Stimulated activated CD8-positive, alpha-beta memory T cell treated with anti-CD3 and anti-CD28 coated beads, Interleukin-2, amount 100 ng/mL, for 1 hour (primary cell): ENCODE measurements at places on chromosomes 6 and 20.

- no peak for DNase-seq
These were observed 86.9 kb upstream of the SLC24A3 start for GRCh38 chr20:19125508-19125907.

DNA sequence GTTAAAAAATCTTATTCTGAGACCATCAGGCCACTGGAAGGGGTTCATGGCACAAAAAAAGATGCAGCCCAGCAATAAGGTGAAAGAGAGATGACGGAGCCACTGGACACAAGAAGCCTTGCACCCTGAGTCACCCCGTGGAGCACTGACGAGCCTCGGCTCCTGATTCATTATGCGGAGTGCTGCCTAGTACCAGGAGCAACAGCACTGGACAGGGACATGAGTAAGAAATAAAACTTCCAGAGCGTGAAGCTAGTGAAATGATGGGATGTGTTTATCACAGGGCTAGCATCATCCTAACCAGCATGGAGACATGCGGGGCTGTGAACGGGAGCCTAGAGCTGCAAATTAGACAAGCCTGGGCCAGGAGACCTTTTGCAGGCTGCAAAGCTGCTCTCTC lies 53.3 kb downstream of the RNASET2 start:
- no peak for DNase-seq

- no peak for DNase-seq
These were observed 18.3 kb downstream of the KIAA1586 start for GRCh38 chr6:57064809-57065208.

DNA sequence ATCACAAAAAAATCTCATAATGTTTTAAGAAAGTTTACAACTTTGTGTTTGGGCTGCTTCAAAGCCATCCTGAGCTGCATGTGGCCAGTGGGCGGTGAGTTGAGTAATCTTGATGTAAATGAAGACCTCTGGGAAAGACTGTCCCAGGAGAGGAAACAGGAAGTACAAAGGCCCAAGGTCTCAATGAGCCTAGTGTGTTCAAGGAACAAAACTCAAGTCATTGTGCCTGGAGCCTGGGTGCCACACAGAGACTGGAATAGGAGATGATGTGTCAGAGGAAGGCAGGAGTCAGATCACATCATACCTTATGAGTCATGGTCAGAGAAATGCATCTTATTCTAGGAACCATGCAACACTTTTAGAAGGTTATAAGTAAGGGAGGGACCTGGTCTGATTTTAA lies 51.5 kb downstream of the COL19A1 start:
- no peak for DNase-seq

DNA sequence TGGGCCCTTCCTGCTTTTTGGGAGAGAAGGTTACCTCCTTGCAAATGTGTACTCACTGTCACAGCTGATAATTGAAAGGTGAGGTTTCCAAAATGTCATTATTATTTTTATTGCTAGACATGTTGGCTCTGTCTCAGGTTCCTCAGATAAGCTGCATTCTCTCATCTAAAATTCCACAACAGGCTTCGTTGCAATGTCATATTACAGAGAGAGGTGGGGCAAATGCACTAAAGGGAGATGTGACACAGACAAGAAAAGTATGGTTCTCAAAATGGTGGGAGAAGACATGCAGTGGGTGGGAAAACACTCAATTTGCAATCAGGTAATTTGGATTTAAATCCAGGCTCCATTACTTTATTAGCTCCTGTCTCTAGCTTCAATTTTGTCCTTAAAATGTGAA lies 256.4 kb upstream of the POU3F2 start:
- DNase-seq: no peak

GRCh38 chr6:74979065-74979766 lies 226.6 kb downstream of the COL12A1 start:
- DNase-seq: no peak

DNA sequence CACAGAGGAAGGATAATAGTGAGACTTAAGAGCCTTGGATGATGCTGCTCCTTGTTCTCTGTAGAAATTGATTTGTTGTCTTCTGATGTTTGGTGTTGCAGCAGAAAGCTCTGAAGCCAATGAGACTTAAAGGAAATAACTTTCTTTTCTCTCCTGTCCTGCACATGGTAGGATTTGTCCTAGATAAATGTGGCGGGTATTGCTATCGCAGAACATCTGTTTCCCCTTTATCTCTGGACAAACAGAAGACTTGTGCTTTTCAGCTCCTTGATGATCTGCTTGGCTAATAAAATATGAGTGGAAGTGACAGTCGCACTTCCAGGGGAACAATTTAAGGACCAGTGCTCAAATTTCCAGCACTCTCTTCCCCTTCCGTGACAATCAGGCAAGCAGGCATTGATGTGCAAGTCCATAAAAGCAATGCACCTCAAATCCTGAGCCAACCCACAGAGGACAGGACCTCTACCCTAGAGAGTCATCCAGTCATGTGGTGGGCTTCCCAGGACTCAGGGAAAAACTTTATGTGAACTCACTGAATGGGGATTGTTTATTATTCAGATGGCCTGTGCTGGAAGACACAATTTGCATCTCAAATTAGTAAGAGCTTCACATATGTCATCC lies 9.9 kb upstream of the NCR2 start:
- no peak for DNase-seq

- no peak for DNase-seq
These were observed 13.0 kb downstream of the REM1 start for GRCh38 chr20:31488115-31488514.

DNA sequence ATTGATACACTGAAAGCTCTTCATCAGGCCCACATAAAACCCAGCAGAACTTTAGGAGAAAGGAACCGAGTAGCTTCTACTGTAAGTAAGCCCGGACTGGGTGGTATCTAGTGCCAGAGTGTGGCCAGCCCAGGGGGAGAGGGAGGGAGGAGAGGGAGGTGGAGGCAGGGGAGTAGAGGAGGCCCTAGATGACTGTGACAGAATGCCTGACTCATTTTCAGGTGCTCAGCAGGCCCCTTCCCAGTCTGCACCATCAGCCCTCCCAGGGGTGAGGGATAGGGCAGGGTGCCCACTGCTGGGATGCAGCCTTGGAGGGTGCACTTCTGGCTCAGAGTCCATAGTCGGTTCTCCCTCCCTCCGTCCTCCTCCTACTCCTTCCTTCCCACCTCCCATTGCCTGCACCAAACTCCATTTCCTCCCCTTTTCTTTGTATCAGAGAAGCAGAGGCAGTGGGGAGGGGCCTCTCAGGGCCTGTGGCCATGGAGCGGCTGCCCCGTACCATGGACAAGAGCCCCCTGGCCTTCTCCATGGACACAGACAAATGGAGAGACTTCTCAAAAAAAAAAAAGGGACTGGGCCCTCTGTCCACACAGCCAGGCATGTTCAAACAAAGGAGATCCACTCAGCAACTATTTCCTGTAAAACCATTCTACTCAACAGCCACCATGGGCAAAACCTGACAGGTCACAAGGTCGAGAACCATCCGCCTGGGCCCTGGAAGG lies 184.9 kb upstream of the SNX9 start:
- no peak for DNase-seq

GRCh38 chr6:19836799-19837510 lies at the start of gene ID4:
TSS of gene ID4 (plus strand) at chr6:19837370. CDS start at chr6:19837755, 385 bp downstream.
- DNase-seq: no peak

GRCh38 chr6:2522521-2522920 lies 228.2 kb downstream of the MYLK4 start:
- no peak for DNase-seq

DNA sequence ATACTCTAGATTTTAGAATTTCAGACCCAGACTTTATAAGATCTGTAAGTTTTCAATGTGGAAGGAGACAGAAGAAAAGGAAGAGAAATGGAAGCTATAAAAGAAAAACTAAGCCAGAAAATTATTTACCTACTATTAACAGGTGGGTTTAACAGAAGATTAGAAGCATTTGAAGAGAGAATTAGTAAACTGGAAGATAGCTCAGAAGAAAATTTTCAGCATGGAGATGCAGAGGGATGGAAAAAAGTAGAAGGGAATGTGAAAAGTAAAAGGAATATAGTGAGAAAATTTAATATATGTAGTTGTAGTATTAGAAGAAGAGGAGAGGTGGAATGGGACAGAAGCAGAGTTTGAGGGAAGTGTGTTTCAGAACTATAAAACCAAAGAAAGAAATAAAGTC lies 56.1 kb downstream of the QKI start:
- DNase-seq: no peak

DNA sequence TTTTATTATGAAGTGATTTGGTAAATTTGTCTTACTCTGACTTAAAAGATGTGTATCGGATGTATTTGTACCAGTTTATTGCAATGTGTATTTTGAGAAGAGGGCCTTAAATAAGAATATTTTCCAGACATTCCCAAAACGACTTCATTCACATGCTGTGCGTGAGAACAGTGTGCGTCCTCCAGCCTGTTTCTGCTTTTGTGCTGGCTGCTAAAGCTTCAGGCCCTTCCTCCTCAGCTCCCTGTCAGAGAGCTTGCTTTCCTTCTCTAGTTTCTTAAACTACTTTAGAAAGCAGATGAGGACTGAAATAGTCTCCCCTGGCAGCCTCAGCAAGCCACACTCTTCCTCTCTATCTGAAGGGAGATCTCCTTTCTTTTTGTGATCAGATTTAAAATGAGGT lies 157.8 kb downstream of the SAMD5 start:
- no peak for DNase-seq

- no peak for DNase-seq
These were observed 10.0 kb upstream of the SLC32A1 start for GRCh38 chr20:38714308-38714707.

DNA sequence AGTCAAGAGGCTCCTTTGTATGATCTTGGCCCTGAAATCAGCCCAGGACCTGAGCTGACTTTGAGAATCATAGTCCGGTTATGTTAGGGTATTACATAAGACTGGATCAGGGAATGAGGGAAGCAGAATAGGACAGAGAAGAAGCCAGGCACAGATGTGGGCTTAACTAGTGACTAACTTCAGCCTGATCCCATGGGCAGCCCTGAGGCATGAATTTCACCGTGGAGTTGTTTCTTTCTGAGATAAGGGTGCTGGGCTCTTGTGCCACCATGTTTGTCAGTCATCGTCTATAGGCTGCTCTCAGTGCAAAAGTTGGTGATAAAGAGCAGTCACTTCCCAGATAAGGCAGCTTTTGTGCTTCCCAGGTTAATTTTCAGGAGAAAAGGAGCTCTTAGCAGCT lies 544.7 kb upstream of the SPTLC3 start:
- DNase-seq: no peak

GRCh38 chr6:85458782-85459181 lies 8.9 kb downstream of the NT5E start:
- no peak for DNase-seq

- no peak for DNase-seq
These were observed 356.9 kb downstream of the ARHGAP18 start for GRCh38 chr6:129353067-129353466.

GRCh38 chr20:47506335-47506734 lies 4.6 kb downstream of the NCOA3 start:
- DNase-seq: no peak

DNA sequence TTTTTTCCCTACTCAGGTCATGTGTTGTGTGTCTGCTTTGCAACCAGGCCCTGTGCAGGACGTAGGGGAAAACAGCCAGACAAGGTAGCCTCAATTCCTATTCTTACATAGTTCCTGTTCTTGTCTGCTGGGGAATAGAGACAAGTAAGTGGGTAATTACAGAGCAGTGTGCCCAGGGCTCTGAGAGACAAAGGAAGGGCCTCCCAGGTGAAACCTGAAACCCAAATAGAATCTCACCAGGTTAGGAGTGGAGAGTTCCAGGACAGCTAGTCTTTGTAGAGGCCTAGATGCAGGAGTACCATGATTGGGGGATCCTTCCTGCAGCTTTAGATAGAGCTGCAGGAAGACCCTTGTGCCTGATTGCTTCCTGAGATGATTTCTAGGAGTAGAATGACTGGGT lies 48.4 kb downstream of the DHX35 start:
- DNase-seq: no peak

DNA sequence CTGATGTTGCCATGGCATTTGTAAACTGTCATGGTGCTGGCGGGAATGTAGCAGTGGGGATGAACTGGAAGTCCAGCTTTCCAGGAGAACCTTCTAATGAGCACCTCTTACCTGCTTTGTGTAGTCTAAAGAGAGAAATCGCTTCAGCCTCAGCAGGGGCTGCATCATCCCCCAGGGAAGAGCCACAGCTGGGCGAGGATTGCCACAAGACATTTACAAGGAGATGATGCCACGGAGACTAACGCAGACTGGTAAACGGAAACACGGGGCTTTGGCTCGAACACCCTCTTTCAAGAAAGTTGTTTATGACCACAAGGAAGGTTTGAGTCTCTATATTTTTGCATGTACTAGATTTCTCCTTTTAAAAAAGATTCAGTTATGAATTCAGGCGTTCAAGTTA lies 72.9 kb downstream of the CDH26 start:
- DNase-seq: no peak

DNA sequence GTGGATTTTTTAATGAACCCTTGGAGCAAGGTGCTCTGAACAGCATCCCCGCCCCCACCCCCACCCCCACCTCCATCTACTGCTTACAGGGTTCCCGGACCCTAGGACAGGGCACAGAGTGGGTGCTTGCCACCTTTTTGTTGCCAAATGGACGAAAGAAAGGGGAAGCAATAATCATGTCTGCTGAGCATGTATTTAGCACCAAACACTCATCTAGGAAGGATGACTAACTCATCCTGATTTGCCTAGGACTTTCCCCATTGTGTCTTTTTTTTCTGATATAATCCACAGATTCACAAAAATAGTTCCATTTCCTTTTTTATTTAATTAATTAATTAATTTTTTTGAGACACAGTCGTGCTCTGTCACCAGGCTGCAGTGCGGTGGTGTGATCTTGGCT lies 1.2 kb upstream of the PLTP start:
- DNase-seq: no peak

- no peak for DNase-seq
These were observed 40.2 kb downstream of the PPP1R3G start for GRCh38 chr6:5125152-5126006.

DNA sequence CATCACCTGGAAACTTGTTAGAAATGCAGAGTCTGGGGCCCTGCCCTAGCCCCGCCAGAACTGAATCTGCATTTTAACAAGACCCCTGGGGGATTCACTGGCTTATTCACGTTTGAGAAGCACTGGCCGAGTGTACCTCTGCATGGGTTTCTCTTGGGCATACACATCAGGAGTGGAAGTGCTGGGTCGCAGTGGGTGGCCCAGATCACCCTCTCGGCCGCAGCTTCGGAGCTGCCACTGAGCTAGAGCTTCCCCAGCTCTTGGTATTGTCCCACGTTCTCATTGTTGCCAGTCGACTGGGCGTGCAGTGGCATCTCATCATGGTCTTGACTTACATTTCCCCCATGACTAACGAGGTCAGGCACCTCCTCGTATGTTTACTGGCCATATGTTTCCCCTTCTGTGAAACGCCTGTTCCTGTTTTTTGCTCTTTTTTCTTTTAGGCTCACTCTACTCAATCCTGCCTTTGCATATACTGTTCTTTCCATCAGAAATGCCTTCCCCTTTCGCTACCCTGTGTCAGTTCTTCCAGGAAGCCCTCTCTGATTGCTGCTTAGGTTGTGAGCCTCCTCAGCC lies 3.0 kb upstream of the DLGAP4 start:
- no peak for DNase-seq
